ENCODE measurements at places on chromosomes 3 and 15. TPM values are rescaled to one million over a fixed set of nuclear protein-coding genes. Genes with fewer than 3 reads are reported as not detected.

The DHFR2 gene
- 3.4 TPM for total RNA-seq

- no peak overlapping the region for H3K27ac ChIP-seq
- DNase-seq = no peak
- H3K4me1 ChIP-seq = no peaks in the 10 kb centered on the region
- H3K27me3 ChIP-seq = no peaks in the 10 kb centered on the region
Observed at GRCh38 chr3:155956508-155957411, 86.3 kb downstream of the GMPS start.

The ZNF662 gene
- not detected for total RNA-seq

GRCh38 chr15:35606450-35606779 lies 60.5 kb upstream of the DPH6 start:
- H3K27me3 ChIP-seq = no peaks in the 10 kb centered on the region
- peak overlapping the region; percentile 25 for H3K27ac ChIP-seq
- H3K4me1 ChIP-seq = no peaks in the 10 kb centered on the region

- no peaks in the 10 kb centered on the region for H3K27me3 ChIP-seq
- DNase-seq = no peak
- H3K36me3 ChIP-seq = peaks cover 11% of the 10 kb centered on the region
- H3K27ac ChIP-seq = no peak overlapping the region
- H3K4me3 ChIP-seq = no peak overlapping the region
Observed at GRCh38 chr15:89130201-89130600, 41.9 kb downstream of the ABHD2 start.

- H3K27me3 ChIP-seq = no peaks in the 10 kb centered on the region
- H3K4me3 ChIP-seq = no peak overlapping the region
- no peaks in the 10 kb centered on the region for H3K4me1 ChIP-seq
- DNase-seq = no peak
- no peaks in the 10 kb centered on the region for H3K36me3 ChIP-seq
- no peak overlapping the region for H3K27ac ChIP-seq
Observed at GRCh38 chr3:16824081-16824696, 60.6 kb upstream of the PLCL2 start.

The ARHGEF26 gene
- total RNA-seq = 5.4 TPM

Data from endodermal cell (in vitro differentiated cells).